ENCODE measurements at places on chromosomes 12 and 14.

GRCh38 chr12:93537769-93538168 lies 34.7 kb upstream of the SOCS2 start:
- DNase-seq: no peak

DNA sequence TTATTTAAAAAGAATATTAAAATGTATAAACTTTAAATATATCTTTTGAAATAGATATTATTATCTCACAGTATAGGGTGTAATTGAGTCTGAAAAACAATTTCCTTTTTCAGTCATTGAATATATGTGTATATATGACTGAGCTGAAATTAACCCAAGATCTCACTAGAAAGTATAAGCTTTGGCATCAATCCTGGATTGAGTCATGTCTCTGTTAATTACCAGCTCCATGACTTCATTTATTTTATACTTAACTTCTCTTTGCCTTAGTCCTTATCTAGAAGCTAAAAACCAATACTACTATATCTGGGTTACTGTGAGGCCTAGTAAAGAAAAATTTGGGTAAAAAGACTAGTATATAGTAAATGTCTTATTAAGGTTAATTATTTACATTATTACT lies 1020.3 kb downstream of the LRFN5 start:
- DNase-seq: no peak

GRCh38 chr12:25886396-25886795 lies 72.1 kb upstream of the RASSF8 start:
- DNase-seq: no peak

GRCh38 chr14:89978656-89979055 lies 22.9 kb downstream of the TDP1 start:
- no peak for DNase-seq

- DNase-seq: no peak
These were observed 12.2 kb downstream of the ITPK1 start for GRCh38 chr14:93103392-93104080.

GRCh38 chr12:82314406-82314892 lies 43.7 kb downstream of the CCDC59 start:
- no peak for DNase-seq

GRCh38 chr12:110023059-110023980 lies 24.1 kb downstream of the ANKRD13A start:
- no peak for DNase-seq

DNA sequence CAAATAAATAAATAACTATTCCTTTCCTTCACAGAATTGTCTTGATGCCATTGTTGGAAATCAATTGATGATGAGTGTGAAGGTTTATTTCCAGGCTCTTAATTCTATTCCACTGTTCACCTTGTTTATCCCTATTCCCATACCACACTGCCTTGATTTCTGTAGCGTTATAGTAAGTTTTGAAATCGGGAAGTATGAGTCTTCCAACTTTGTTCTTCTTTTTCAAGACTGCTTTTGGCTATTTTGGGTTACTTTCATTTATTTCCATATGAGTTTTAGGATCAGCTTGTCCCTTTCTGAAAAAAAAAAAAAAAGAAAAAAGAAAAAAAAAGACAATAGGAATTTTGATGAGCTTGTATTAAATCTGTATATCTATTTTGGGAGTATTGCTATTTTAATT lies 9.3 kb upstream of the CDK2AP1 start:
- no peak for DNase-seq

DNA sequence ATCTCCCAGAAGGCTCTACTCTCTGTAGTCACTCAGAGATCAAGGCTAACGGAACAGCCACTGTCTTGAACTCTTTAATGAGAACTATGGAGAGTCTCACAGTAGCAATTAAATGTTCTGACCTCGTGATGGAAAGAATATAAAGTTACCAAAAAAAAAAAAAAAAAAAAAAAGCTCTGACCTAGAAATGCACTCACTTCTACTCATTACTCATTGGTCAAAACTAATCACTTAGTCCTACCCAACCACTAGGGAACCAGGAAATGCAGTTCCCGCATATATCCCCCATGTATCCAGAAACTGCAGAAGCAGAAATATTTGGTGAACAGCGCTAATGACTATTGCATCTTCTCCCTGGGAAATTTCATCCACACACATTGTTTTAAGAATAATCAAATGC lies 29.5 kb upstream of the C12orf76 start:
- DNase-seq: no peak

DNA sequence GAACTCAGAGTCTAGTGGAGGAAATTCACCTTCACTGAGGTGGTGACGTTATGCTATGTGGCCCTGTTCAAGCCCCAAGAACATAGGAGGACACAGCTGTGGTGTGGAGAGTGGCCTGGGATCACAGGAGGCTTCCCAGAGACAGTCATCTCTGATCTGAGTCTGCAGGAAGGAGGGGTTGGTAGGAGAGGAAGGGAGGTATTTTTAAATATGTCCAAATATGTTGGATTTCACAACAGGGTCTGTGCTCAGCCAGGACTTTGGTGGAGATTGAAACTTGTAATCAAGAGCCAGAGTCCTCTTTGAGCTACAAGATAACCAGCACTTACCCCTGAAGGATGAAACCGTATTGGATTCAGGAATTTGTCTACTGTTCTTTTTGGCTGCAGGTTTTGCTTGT lies 26.4 kb upstream of the MED13L start:
- DNase-seq: no peak

DNA sequence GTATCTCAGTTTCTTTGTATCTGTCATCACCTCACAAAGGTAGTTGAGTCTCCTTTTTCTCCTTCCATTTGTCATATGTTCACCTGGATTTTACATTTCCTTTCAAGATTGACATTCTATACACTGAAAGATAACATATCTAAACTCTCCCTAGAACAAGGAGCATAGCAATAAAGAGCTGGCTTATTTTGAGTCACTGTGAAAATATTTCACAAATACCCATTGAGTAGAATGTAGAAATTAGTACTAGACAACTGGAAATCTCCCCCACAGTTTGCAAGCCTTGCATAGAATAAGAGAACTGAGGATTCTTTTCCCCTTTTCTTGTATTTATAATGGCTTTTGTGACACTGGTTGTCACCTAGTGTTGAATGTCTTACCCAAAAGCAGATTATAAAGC lies 111.2 kb downstream of the KICS2 start:
- no peak for DNase-seq

DNA sequence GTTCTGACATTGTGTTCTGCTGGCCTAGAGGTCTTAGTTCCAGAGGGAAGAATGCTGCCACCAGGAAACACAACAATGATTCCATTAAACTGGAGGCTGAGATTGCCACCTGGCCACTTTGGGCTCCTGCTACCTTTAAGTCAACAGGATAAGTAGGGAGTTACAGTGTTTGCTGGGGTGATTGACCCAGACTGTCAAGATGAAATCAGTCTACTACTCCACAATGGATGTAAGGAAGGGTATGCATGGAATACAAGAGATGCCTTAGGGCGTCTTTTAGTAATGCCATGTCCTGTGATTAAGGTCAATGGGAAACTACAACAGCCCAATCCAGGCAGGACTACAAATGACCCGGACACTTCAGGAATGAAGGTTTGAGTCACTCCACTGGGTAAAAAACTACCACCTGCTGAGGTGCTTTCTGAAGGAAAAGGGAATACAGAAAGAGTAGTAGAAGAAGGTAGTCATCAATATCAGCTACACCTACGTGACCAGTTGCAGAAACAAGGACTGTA lies 852.6 kb downstream of the LRFN5 start:
- no peak for DNase-seq

GRCh38 chr12:80269803-80270552 lies 170.6 kb downstream of the OTOGL start:
- peak; percentile 39 for DNase-seq

GRCh38 chr14:81382517-81383225 lies 17.5 kb downstream of the STON2 start:
- peak; percentile 10 for DNase-seq

GRCh38 chr14:68236582-68237458 lies 417.2 kb downstream of the RAD51B start:
- peak; percentile 30 for DNase-seq

DNA sequence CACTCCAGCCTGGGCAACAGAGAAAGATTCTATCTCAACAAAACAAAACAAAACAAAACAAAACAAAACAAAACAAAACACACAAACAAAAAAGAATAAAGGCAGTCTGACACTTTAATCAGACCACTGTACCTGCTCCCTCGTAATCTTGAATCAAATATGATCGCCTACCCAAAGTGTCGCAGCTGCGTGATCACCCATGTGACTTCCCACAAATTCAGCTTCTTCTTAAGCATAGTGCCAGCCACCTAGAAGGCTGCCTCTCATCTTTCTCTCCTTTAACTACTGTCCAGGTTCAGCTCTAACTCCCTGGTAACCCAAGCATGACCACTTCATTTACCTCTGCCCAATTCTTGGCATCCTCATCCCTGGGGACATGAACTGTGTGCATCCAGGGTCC lies 37.4 kb downstream of the FMNL3 start:
- DNase-seq: no peak

DNA sequence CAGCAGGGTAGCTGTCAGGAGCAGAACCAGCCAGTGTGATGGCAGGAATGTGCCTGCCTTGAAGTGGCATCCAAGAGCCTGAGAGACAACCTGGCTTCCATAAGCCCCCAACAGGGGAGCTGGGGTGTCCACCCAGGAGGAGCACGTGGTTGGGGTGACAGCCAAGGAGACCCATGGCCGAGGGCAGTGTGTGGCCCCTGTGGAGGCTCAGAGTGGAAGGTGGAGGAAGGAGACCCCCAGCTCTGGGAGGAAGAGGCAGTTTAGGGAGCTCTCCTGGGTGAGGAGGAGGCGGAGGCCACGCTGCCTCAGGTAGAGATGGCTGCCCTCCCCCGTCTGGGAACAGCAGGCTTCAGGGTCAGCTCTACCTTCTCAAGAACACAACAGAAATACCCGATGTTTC lies 147.0 kb downstream of the CALM1 start:
- no peak for DNase-seq

DNA sequence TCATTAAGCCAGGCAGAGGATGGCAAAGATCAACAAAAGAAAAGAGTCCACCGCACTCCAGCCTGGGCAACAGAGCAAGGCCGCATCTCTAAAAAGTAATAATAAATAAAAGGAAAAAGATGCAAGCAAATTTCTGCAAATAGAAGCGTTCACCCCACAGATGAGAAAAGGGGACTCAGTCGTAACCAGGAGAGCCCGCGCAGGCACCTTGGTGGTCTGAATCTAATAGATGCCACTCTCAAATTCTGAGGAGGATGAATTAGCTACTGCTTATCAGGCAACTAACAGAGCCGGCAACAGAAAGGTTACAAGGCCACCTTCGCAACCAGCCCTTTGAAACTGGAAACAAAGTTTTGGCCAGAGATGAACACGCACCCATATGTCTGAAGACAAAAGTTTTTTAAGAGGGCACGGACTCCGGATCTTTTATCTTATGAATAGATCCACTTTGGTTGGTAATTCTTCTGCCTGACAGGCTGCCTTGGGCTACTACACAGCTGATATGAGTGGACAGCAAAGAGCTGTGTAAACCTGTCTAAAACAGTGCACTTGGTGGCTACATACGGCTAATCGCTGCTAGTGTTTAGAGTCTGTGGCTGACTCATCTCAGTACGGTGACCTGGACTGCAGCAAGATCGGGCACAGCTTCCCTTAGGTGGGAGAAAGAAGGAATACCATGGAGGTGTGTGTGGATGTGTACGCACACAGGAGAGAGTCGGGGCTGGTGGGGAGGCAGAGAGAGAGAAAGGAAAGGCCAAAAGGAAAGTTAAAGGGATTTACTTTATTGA lies 32.9 kb upstream of the TTC7B start:
- no peak for DNase-seq

DNA sequence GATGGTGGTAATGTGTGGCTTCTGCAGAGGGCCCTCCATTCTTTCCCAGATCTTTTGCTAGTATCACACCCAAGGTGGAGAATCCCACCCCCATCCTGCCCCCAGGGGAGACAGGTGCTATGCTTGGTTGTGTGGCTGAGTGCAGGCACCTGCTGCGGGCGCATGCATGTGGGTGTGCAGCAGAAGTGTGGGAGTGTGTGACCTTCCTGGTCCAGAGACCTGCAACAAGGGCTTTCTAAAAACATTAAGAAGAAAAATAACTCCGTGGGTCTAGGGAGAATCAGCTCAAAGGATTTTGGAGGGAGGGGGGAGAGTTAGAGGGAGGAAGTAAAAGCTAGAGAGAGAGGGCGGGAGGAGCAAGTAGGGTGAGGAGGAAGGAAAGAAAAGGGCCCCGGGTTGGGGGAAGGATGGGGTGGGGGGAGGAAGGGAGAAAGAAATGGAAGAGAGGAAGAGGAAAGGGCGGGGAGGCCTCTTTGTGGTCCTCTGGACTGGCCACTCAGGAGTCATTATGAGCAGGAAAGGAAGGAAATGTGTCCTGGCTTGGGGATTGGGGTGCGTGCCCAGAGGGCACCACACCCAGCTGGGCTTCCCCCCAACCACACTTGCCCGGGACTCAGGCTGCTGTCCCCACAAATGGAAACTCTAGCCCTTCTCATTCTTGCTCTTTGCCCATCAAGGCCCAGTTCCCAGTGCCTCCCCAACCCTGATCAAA lies 3.1 kb upstream of the FIGNL2 start:
- DNase-seq: no peak

- no peak for DNase-seq
These were observed 83.7 kb upstream of the BTG1 start for GRCh38 chr12:92229381-92229780.

Data from midbrain (tissue), 1 donor.